ENCODE measurements at places on chromosomes 7 and 10.

GRCh38 chr10:131838966-131839742, 61.7 kb upstream of the PPP2R2D start:
- DNase-seq = no peak

GRCh38 chr7:37832194-37832593, 16.2 kb upstream of the NME8 start:
- peak; percentile 91 for DNase-seq

GRCh38 chr7:142459551-142459963, 201.7 kb upstream of the PRSS58 start:
- DNase-seq = peak; percentile 83

- DNase-seq = peak; percentile 94
Observed at GRCh38 chr7:24477398-24478136, 95.7 kb upstream of the PALS2 start.

DNA sequence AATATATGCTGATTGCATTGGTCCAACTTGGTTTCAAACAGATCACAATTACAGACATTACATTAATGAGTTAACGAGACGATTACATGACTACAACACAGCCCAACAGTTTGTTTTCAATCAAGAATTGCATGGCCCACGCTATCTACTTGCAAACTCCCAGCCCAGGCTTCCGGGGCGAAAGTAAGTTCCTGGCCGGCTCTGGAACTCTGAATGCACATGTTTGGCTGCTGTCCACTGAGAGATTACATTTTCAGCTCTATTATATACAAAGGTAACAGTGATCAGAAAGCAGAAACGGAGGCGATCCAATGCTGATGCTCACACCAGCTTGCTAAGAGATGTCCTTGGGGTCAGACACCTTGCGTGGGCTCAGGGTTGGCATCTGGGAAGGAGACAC, 206.3 kb downstream of the FANK1 start:
- DNase-seq = no peak

DNA sequence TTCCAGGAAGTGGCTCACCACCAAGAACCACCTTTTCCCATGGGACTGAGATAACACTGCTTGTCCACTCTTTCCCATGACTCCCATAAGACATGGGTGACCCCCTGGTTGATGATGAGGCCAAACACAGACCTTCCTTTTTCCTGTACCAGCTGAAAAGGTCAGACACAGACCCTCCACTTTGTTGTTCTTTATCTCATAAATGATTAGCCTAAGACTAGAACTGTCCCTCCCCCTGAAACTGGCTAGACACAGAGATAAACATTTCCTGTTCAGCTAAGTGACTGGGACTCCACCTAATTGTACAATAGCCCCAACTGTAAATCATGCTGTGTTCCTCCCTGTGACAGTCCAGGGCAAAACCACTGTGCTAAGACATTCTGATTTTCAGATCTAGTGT, 8.2 kb upstream of the NRG3 start:
- DNase-seq = peak; percentile 6
